ENCODE measurements at places on chromosomes 5 and 9.
A peak's percentile ranks its signal among the peaks of the same experiment; 100 is the strongest.

- no peak for DNase-seq
Measured at GRCh38 chr9:111237447-111237846, 92.6 kb downstream of the OR2K2 start.

DNA sequence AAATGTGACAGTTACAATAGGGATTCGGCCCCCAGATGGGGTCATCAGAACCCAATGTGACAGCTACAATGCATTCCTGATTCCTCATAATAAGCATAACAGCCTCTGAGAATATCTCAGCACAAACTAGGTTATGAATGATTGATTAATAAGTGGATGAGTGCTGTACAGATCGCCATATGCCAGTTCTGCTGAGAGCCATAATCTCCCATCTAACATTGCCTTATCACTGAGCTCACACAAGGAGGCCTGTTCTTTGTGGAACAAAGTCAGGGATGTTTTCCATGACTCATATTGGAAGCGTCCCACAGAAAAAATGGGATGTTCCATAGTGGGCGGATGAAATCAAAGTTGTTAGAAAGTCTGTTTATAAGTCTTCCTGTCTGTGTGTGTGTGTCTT is 89.6 kb downstream of the KIF4B start:
- no peak for DNase-seq

DNA sequence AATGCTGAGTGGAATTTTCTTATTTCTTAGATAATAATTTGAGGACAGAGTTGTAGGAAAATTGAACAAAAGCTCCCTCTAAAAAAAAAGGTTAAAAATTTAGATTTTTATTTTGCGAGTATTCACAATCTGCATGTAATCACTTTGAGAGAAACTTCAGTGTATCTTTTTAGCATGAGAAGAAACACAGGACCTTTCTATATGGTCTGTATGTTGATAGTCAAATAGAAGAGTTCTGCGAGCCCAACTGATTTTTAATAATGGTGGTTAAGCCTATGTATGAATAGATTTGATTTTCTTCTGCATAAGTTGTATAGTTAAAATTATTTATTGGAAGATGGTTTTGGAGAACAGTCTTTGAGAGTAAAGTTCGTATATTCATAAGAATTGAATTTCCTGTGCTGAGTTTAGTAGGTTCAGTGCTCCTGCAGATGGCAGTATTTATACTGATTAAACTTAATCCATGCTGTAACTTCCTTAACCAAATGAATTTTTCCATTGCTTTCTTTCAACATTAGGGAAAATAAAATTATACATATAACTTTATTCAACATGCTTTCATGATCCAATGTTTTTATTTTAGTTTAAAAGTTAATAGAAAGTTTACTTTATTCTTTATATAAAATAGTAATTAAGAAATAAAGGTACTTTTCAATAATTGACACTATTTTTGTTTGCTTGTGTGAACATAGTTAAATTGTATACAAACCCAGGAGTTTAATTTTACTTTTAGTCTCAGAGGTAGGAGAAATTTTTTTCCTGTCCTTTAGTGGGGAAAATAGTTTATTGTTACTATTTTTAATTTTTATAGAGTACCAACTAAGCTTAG is 19.6 kb downstream of the TCERG1 start:
- DNase-seq = no peak

- DNase-seq = no peak
Measured at GRCh38 chr5:39255406-39255805, 36.0 kb upstream of the FYB1 start.

GRCh38 chr5:95768731-95769130 is 37.6 kb downstream of the RHOBTB3 start:
- DNase-seq = no peak

GRCh38 chr9:4548811-4549725 is 58.8 kb downstream of the SLC1A1 start:
- DNase-seq = no peak

- DNase-seq = no peak
Measured at GRCh38 chr5:53037141-53037859, 48.1 kb downstream of the ITGA2 start.

GRCh38 chr9:30982301-30982700 is 1402.1 kb upstream of the ACO1 start:
- no peak for DNase-seq

- DNase-seq = no peak
Measured at GRCh38 chr9:82829818-82830217, 233.1 kb downstream of the RASEF start.

DNA sequence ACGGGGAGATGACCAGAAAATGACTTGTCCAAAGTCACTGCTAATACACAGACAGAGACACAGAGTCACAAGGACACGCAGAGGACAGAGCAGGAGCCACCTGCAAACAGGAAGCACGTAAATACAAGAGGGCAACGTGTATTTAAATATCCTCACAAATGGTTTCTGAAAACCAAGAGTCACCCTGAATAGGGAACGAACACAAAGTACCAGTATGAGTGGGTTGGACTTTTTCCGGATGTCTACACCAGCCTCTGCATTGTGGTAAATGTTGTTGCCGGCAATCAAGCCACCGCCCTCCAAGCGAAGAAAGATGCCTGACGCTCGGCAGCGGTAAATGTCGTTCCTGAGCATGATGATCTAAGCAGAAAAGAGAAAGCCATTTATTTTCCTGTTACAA is 44.5 kb downstream of the FBXO10 start:
- peak; percentile 15 for DNase-seq

- peak; percentile 15 for DNase-seq
Measured at GRCh38 chr9:126301985-126302603, 24.5 kb upstream of the MVB12B start.

- DNase-seq = no peak
Measured at GRCh38 chr5:82747986-82748385, 329.2 kb downstream of the TMEM167A start.

DNA sequence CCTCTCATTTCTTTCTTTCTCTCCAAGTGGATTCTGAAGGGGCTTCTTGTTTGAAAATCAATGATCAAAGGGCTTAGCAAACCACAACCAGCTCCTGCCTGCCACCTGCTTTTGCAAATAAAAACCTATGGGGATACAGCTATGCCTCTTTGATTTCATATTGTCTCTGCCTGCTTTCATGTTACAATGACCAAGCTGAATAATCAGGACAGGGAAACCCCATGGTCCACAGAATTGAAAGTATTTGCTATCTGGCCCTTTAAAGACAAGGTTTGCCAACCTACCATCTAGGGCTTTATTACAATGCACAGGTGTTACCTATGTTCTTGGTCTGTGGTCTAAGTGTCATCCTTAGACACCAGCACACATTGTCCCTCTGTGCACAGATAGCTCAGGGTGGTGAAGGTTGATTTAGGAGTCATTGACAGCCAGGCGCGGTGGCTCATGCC is 28.8 kb upstream of the PLIN2 start:
- no peak for DNase-seq

GRCh38 chr5:127875235-127876021 is 172.2 kb downstream of the CCDC192 start:
- no peak for DNase-seq

- peak; percentile 17 for DNase-seq
Measured at GRCh38 chr5:68460147-68460798, 244.7 kb downstream of the PIK3R1 start.

GRCh38 chr5:109833946-109834345 is 144.2 kb downstream of the MAN2A1 start:
- DNase-seq = no peak

GRCh38 chr9:99852617-99853016 is 30.9 kb downstream of the NR4A3 start:
- DNase-seq = no peak

DNA sequence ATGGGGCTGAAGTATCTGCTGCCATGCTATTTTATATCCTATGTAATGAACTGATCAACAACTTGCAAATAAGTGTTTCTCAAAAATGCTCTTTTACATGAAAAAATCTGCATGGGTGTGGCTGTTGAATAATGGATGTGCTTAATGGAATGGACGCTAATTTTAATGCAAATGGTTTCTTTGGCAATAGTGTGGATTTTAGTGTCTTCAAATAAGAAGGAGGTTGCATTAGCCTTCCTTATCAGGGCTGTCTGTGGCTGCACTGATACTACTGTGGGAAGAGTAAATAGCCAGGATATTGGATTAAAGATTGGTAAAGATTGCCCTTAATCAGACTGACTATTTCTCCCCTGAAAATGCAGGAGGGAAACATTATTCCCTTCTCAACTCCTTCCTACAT is 121.9 kb upstream of the STK32A start:
- no peak for DNase-seq

DNA sequence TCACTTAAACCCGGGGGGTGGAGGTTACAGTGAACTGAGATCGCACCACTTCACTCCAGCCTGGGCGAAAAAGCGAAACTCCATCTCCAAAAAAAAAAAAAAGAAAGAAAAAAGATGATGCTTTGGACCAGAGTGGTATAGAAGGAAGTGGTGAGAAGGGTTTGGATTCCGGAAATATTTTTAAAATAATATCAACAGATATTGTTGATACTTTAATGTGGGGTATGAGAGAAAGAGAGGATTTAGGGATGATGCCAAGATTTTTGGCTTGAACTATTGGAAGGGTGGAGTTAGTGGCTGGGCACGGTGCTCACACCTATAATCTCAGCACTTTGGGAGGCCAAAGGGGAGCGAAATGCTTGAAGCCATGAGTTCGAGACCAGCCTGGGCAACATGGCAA is 49.6 kb upstream of the PLIN2 start:
- DNase-seq = no peak

DNA sequence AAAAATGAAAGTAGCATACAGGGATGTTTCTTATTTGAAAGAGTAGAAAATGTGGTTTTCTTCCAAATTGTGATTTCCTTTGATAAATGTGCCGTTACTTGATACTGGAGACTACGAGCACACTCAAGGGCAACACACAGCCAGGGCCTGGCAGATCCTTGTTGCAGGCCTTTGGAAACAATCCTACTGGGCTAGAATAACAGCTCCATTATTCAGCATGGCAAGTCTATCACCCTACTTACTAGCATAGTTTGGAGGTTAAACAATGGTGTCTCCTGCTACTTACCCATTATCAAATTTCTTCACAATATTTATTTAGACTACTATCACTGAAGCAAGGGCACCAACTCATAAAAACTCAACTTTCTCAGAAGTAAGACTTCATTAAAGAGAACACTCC is 140.8 kb upstream of the ZNF608 start:
- DNase-seq = no peak

- no peak for DNase-seq
Measured at GRCh38 chr5:169147534-169147933, 153.4 kb downstream of the SLIT3 start.

Measured in stimulated activated CD4-positive, alpha-beta T cell treated with anti-CD3 and anti-CD28 coated beads, Interleukin-4, amount 100 ng/mL, for 48 hours (primary cell).